ENCODE measurements at places on chromosomes 1 and 21. TPM values are rescaled to one million over a fixed set of nuclear protein-coding genes. Genes with fewer than 3 reads are reported as not detected.

Gene MECR
- total RNA-seq, result 41.1 TPM

Gene NCF2
- total RNA-seq, result 4.6 TPM

Gene DIPK1A
- 12.9 TPM for total RNA-seq

Gene DNAJC28
- 0.60 TPM for total RNA-seq

Gene CDC20
- total RNA-seq, result 118 TPM

Gene TMEM269
- 0.16 TPM for total RNA-seq

Gene LIPI
- total RNA-seq, result not detected

Gene C1orf185
- total RNA-seq, result not detected
